ENCODE measurements at places on chromosomes 1 and 21.

GRCh38 chr1:178529364-178530036 lies 16.6 kb downstream of the TEX35 start:
- H3K4me1 ChIP-seq, result no peaks in the 10 kb centered on the region
- H3K4me3 ChIP-seq, result no peak overlapping the region

GRCh38 chr1:193406901-193407300 lies 220.5 kb upstream of the B3GALT2 start:
- no peaks in the 10 kb centered on the region for H3K36me3 ChIP-seq
- H3K27me3 ChIP-seq, result no peaks in the 10 kb centered on the region
- DNase-seq, result peak; percentile 6

- H3K4me3 ChIP-seq, result no peak overlapping the region
- peaks cover 2% of the 10 kb centered on the region for H3K27me3 ChIP-seq
- no peak overlapping the region for H3K27ac ChIP-seq
- DNase-seq, result no peak
- no peaks in the 10 kb centered on the region for H3K4me1 ChIP-seq
These were observed 46.2 kb downstream of the ACBD6 start for GRCh38 chr1:180456191-180456590.

DNA sequence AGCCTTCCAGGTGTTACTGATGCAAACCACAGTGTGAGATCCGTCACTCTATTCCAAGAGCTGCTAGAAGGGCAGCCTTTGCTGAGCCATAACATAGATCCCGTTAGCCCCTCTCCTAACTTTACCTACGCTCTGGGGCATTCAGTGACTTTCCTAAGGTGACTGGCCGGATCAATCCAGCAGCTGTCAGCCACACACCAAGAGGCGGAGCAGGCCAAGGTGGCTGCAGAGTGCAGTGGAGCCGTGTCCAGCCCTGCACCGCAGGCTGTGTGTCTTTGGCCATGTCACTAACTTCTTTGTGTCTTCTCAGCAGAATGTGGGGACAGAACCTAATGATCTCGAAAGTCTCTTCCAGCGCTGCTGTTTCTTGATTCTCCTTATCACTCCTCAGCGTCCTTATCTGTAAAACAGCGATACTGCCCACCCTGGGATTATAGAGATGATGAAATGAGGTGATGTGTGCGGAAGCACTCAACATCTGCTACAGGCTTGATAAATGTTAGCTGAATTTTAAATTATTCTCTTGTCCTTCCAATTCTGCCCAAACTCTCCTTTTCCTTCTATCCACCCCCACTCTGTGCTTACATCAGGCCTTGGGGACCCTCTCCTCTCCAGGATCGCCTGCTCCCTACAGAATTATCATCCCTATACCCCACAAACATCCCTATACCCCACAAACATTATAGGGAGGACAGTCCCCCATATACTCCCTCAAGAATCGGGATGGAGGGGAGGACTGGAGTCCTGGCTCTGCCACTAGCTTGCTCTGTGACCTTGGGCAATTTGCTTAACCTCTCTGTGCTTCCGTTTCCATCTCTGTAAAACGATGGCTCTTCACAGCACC lies 25.8 kb upstream of the LRRN2 start:
- no peak for DNase-seq
- peaks cover 24% of the 10 kb centered on the region for H3K27me3 ChIP-seq
- no peaks in the 10 kb centered on the region for H3K36me3 ChIP-seq
- peaks cover 29% of the 10 kb centered on the region for H3K4me1 ChIP-seq
- H3K27ac ChIP-seq, result no peak overlapping the region
- H3K4me3 ChIP-seq, result no peak overlapping the region

DNA sequence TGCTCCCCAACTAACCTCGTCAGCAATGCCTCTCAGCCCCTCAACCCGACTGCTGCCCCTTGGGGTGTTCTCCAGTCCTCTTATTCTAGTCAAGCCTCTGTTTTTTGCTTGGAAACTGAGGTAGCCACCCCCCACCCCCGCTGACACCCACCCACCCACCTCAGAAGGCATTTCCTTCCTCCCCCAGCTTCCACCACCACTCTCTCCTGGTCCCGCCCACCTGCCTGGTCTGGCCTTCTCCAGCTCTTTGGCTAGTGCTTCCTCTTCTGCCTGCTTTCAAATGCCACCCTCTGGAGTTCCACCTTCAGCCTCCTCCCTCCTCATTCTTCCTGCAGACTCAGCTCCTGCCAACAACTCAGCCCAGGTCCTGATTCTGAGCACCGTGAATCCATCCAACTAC lies 35.3 kb downstream of the OLFML2B start:
- H3K4me3 ChIP-seq, result no peak overlapping the region
- H3K27ac ChIP-seq, result no peak overlapping the region
- no peak for DNase-seq
- no peaks in the 10 kb centered on the region for H3K4me1 ChIP-seq
- no peaks in the 10 kb centered on the region for H3K27me3 ChIP-seq
- no peaks in the 10 kb centered on the region for H3K36me3 ChIP-seq

GRCh38 chr1:222523852-222524251 lies 24.1 kb downstream of the HHIPL2 start:
- no peak overlapping the region for H3K27ac ChIP-seq
- H3K4me1 ChIP-seq, result no peaks in the 10 kb centered on the region
- DNase-seq, result no peak
- no peaks in the 10 kb centered on the region for H3K27me3 ChIP-seq
- no peak overlapping the region for H3K4me3 ChIP-seq
- no peaks in the 10 kb centered on the region for H3K36me3 ChIP-seq

- no peaks in the 10 kb centered on the region for H3K4me1 ChIP-seq
- no peaks in the 10 kb centered on the region for H3K27me3 ChIP-seq
- no peak for DNase-seq
These were observed 161.9 kb upstream of the GALNT2 start for GRCh38 chr1:229905031-229905545.

- peaks cover 15% of the 10 kb centered on the region for H3K4me1 ChIP-seq
- DNase-seq, result no peak
- H3K36me3 ChIP-seq, result no peaks in the 10 kb centered on the region
- H3K4me3 ChIP-seq, result no peak overlapping the region
- H3K27ac ChIP-seq, result no peak overlapping the region
These were observed 103.7 kb upstream of the GNG12 start for GRCh38 chr1:67937010-67937409.

GRCh38 chr1:28370239-28371009 lies 884 bp downstream of the PHACTR4 start:
- peaks cover 2% of the 10 kb centered on the region for H3K4me1 ChIP-seq
- peaks cover 42% of the 10 kb centered on the region for H3K36me3 ChIP-seq
- no peak for DNase-seq

- H3K4me3 ChIP-seq, result no peak overlapping the region
- no peaks in the 10 kb centered on the region for H3K27me3 ChIP-seq
- no peak for DNase-seq
- no peaks in the 10 kb centered on the region for H3K4me1 ChIP-seq
- no peak overlapping the region for H3K27ac ChIP-seq
These were observed 16.8 kb downstream of the SZRD1 start for GRCh38 chr1:16383888-16384287.

DNA sequence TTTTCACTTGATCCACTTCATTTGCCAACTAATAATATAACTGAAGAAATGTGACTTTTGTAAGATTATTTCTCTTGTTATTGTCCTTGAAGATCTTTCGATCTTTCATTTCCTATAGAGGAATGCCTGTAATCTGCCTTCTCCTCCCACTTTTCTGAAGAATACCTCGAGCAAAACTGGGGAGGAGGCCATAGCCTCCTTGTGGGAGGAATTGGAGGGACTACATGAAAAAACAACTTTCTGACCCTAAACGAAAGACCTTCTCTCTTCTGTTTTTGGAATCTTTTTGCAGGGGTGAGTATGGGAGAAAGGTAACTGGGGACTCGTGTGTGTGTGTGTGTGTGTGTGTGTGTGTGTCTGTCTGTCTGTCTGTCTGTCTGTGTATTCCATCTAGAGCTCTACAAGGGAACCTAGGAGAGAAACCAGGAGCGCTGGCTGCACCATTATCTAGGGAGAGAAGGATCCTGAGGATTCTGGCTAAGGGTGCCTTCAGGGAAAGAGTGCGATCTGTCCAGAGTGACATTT lies 32.4 kb upstream of the MAB21L3 start:
- no peak overlapping the region for H3K27ac ChIP-seq
- no peaks in the 10 kb centered on the region for H3K4me1 ChIP-seq
- no peak for DNase-seq
- H3K4me3 ChIP-seq, result no peak overlapping the region
- no peaks in the 10 kb centered on the region for H3K36me3 ChIP-seq

DNA sequence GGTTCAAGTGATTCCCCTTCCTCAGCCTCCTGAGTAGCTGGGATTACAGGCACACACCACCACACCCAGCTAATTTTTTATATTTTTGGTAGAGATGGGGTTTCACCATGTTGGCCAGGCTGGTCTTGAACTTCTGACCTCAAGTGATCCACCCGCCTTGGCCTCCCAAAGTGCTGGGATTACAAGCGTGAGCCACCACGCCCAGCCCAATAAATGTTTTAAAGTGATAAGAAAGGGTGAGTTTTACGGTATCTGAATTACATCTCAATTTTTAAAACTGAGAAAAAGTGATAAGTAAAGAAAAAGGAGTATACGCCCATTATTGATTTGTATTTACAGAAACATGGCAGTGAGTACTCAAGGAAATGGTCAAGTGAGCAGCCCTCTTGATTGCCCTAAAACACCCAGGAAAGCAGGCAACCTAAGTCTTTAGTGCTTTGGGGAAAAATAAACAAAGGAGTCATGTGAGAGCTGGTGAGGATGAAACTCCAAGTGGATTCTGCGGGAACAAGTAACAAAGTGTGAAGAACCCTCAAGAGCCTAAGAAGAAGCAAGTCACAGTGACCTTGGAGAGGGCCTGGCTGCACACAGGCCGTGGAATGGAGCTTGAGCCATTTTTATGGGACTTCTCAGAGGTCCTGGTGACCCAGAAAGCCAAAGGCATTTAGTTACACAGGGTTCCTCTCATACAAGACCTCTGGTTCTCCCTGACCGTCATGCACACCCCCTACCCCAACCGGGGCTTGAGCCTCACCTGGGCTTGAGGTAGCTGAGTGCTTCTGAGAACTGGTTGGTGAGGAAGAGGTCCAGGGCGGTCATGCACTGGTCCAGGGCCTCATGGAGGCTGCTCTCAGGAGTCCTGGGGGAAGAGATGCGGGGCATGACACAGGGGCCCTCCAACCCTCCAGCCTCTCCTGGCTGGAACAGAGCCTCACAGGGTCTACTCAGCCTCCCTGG lies 9.1 kb downstream of the TTC39A start:
- no peaks in the 10 kb centered on the region for H3K36me3 ChIP-seq
- H3K27me3 ChIP-seq, result no peaks in the 10 kb centered on the region
- DNase-seq, result no peak
- no peak overlapping the region for H3K4me3 ChIP-seq
- no peak overlapping the region for H3K27ac ChIP-seq

GRCh38 chr1:219434285-219434922 lies 178.5 kb downstream of the ZC3H11B start:
- H3K4me3 ChIP-seq, result no peak overlapping the region
- no peaks in the 10 kb centered on the region for H3K27me3 ChIP-seq

GRCh38 chr1:77631751-77632150 lies 50.7 kb downstream of the ZZZ3 start:
- no peak for DNase-seq
- H3K27ac ChIP-seq, result no peak overlapping the region
- H3K4me1 ChIP-seq, result no peaks in the 10 kb centered on the region
- H3K27me3 ChIP-seq, result no peaks in the 10 kb centered on the region

GRCh38 chr1:163241746-163242145 lies 39.0 kb upstream of the RGS5 start:
- no peaks in the 10 kb centered on the region for H3K27me3 ChIP-seq
- no peak for DNase-seq
- H3K27ac ChIP-seq, result no peak overlapping the region
- H3K4me1 ChIP-seq, result no peaks in the 10 kb centered on the region

- DNase-seq, result no peak
- no peaks in the 10 kb centered on the region for H3K27me3 ChIP-seq
- no peaks in the 10 kb centered on the region for H3K4me1 ChIP-seq
- no peak overlapping the region for H3K4me3 ChIP-seq
These were observed 150.9 kb upstream of the VAMP3 start for GRCh38 chr1:7620196-7620595.

Data from neuronal stem cell (in vitro differentiated cells).